Upper lobe of left lung (tissue), 6 donors: ENCODE measurements at places on chromosomes 11 and 22. TPM values are rescaled to one million over a fixed set of nuclear protein-coding genes. Genes with fewer than 3 reads are reported as not detected.

- no peak overlapping the region for H3K4me3 ChIP-seq
- H3K27me3 ChIP-seq: no peaks in the 10 kb centered on the region
- peaks cover 15% of the 10 kb centered on the region for H3K4me1 ChIP-seq
These were observed 69.3 kb downstream of the PIWIL4 start for GRCh38 chr11:94636388-94636949.

GRCh38 chr11:398826-399225 is 4.8 kb downstream of the PKP3 start:
- H3K27ac ChIP-seq: no peak overlapping the region
- no peak overlapping the region for H3K4me3 ChIP-seq
- H3K4me1 ChIP-seq: peaks cover 17% of the 10 kb centered on the region
- peaks cover 5% of the 10 kb centered on the region for H3K36me3 ChIP-seq
- H3K27me3 ChIP-seq: no peaks in the 10 kb centered on the region
- DNase-seq: no peak

- no peak overlapping the region for H3K4me3 ChIP-seq
- H3K4me1 ChIP-seq: no peaks in the 10 kb centered on the region
- DNase-seq: peak; percentile 34
- H3K27ac ChIP-seq: no peak overlapping the region
- H3K36me3 ChIP-seq: no peaks in the 10 kb centered on the region
These were observed 117.0 kb upstream of the ALX4 start for GRCh38 chr11:44426958-44427357.

- no peak for DNase-seq
- H3K4me3 ChIP-seq: peak overlapping the region; percentile 24
- H3K27ac ChIP-seq: peak overlapping the region; percentile 59
- no peaks in the 10 kb centered on the region for H3K36me3 ChIP-seq
- H3K4me1 ChIP-seq: peaks cover 22% of the 10 kb centered on the region
These were observed 31.0 kb downstream of the PACS1 start for GRCh38 chr11:66101066-66101464.

GRCh38 chr22:43011079-43011478 is 3.9 kb downstream of the PACSIN2 start:
- DNase-seq: no peak
- H3K36me3 ChIP-seq: no peaks in the 10 kb centered on the region
- no peak overlapping the region for H3K27ac ChIP-seq
- H3K4me3 ChIP-seq: no peak overlapping the region
- H3K4me1 ChIP-seq: peaks cover 30% of the 10 kb centered on the region
- H3K27me3 ChIP-seq: no peaks in the 10 kb centered on the region

DNA sequence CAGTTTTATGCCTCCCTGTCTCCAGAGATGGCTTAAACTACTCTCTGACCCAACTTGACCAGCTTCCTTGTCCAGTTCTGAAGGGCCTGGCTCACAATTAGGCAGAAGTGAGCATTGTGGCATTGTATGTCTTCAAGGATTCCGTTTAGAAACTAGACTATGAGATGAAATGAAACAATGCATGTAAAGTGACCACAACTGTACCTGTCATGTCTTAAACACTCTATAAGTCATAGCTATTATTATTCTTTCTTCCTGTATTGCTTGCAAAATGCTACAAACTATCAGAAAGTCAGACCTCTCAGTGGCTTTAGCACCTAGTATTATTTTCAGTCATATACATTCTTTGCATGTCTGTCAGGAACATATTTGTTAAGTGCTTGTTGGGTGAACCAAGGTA is 127.9 kb upstream of the MTMR2 start:
- no peaks in the 10 kb centered on the region for H3K27me3 ChIP-seq
- no peak overlapping the region for H3K4me3 ChIP-seq
- no peak for DNase-seq
- H3K36me3 ChIP-seq: no peaks in the 10 kb centered on the region

GRCh38 chr22:39360242-39360641 is 10.5 kb downstream of the SYNGR1 start:
- no peaks in the 10 kb centered on the region for H3K27me3 ChIP-seq
- DNase-seq: no peak
- no peaks in the 10 kb centered on the region for H3K4me1 ChIP-seq
- no peak overlapping the region for H3K4me3 ChIP-seq
- no peaks in the 10 kb centered on the region for H3K36me3 ChIP-seq
- H3K27ac ChIP-seq: no peak overlapping the region

DNA sequence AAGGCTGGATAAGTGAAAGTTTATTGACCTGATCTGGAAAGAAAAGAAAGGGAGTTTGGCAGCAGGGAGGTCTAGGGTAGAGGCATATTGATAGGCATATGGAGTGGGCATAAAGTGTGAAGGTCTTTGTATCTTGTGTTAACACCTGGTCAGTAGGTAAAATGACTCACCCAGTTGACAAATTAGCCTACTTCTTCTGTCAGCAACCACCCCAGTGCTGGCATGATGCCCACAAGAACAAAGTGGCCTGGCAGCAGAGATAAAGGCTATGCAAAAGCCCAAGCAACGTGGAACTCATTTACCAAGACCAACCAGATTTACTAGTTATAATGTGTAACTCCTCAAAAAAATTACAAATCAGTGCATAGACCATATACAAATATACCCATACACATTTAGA is 4.9 kb downstream of the OR10A3 start:
- H3K27ac ChIP-seq: no peak overlapping the region
- no peak for DNase-seq
- no peaks in the 10 kb centered on the region for H3K36me3 ChIP-seq
- H3K27me3 ChIP-seq: no peaks in the 10 kb centered on the region

GRCh38 chr22:42747701-42748513 is 27.2 kb upstream of the A4GALT start:
- no peaks in the 10 kb centered on the region for H3K36me3 ChIP-seq
- DNase-seq: no peak
- H3K27me3 ChIP-seq: no peaks in the 10 kb centered on the region
- no peak overlapping the region for H3K4me3 ChIP-seq

DNA sequence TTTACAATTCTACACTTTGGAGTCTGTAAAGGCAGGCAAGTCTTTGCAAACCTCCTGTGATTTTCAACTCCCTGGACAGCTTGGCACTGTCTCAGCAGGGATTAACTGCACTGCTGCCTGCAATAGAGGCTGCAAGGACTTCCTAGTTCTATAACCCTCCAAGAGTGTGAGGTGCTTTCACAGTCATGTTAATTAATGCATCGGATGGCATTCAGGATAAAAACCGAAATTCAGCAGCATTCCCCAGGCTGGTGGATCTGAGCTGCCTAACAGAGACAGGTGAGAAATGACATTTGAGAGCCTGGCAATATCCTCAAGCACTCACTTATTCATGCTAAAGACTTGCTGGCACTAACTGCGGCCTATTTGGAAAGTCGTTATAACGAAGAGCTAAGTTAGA is 85.0 kb downstream of the LARGE1 start:
- no peaks in the 10 kb centered on the region for H3K27me3 ChIP-seq
- H3K4me3 ChIP-seq: no peak overlapping the region
- no peak overlapping the region for H3K27ac ChIP-seq
- H3K4me1 ChIP-seq: peaks cover 6% of the 10 kb centered on the region

DNA sequence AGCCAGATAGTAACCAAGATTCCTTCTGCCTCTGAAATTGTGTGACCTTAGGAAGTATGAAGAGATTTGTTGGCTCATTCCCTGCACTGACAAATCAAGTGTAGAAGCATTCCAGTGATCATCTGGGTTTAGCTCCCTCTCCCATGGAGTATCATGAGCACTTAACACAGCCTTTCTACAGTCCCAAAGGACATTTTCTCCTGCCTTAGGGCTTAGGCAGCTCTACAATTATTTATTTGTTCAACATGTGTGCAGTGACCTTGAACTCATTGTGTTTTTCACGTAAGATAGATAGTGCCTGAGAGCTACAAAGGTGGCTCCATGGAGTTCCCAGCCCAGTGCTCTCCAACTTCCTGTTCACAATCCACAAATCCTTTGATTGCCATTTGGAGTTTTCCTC is 94.8 kb upstream of the FAT3 start:
- H3K4me1 ChIP-seq: no peaks in the 10 kb centered on the region
- H3K27ac ChIP-seq: no peak overlapping the region
- no peak overlapping the region for H3K4me3 ChIP-seq
- no peak for DNase-seq
- no peaks in the 10 kb centered on the region for H3K36me3 ChIP-seq

- no peak for DNase-seq
- H3K36me3 ChIP-seq: no peaks in the 10 kb centered on the region
- no peak overlapping the region for H3K27ac ChIP-seq
- H3K27me3 ChIP-seq: no peaks in the 10 kb centered on the region
- H3K4me3 ChIP-seq: no peak overlapping the region
These were observed 92.1 kb upstream of the MTMR2 start for GRCh38 chr11:96015906-96016565.

GRCh38 chr11:130439160-130439519 is 9.3 kb upstream of the ADAMTS15 start:
- H3K36me3 ChIP-seq: no peaks in the 10 kb centered on the region
- no peak for DNase-seq
- no peaks in the 10 kb centered on the region for H3K4me1 ChIP-seq
- no peaks in the 10 kb centered on the region for H3K27me3 ChIP-seq
- H3K4me3 ChIP-seq: no peak overlapping the region

DNA sequence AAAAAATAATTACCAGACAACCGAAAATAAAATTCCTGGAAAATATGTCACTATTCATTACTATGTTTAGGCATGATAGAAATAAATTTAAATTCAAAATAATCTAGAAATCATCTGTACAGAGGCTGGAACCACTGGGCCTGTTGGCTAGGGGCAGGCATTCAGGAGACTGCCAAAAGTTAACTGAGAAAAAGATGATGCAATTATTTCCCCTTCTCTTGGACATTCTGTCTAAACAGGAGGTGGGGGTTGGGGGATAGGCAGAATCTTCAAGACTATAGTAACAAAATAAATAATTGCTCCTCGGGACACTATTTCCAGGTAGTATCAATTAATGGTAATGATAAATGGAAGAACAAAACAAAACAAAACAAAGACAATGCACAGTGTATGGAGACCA is 14.1 kb downstream of the BTBD10 start:
- no peak for DNase-seq
- H3K4me1 ChIP-seq: peaks cover 30% of the 10 kb centered on the region
- H3K4me3 ChIP-seq: no peak overlapping the region
- no peaks in the 10 kb centered on the region for H3K27me3 ChIP-seq
- H3K36me3 ChIP-seq: no peaks in the 10 kb centered on the region
- no peak overlapping the region for H3K27ac ChIP-seq

CARNS1 gene
- 1.8 TPM for total RNA-seq

CADM1 gene
- 156 TPM for total RNA-seq

LRP4 gene
- 5.2 TPM for total RNA-seq

ANO9 gene
- total RNA-seq: 16.9 TPM

ALX4 gene
- not detected for total RNA-seq

TNNT3 gene
- 1.1 TPM for total RNA-seq

APOA4 gene
- not detected for total RNA-seq

MUC2 gene
- total RNA-seq: not detected

ELMOD1 gene
- 1.2 TPM for total RNA-seq

SLC3A2 gene
- total RNA-seq: 191 TPM

SIPA1 gene
- 49.6 TPM for total RNA-seq

SCARF2 gene
- 16.6 TPM for total RNA-seq
